ENCODE measurements at places on chromosomes 16 and 17.

DNA sequence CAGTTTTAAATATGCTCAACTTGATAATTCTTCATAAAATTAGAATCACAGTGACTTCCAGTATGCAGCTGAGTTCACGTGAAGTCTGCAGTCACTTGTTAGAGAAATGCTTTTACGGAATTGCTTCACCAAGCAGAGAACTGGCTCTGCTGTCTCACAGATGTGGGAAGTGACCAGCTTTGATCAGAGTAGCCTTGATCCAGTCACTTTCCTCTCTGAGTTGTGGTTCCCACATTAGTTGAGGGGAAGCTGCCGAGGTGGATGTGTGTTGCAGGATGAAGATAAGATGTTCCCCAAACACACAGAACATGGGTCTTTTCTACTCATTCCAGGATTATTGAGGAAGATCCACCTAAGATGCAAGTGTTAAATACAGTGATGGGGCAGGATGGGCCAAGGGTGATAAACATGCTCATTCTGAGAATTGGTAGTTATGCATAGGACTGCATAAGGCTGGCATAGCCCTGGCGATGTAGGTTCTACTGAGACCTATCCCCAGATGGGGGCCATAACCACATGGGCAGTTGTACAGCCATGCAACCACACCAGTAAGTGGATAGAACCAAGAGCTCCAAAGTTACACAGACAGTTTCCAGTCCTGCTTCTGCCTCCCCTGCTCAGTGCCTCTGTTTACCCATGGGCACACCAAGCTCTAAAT lies 168.9 kb upstream of the MAF start:
- no peak for DNase-seq

DNA sequence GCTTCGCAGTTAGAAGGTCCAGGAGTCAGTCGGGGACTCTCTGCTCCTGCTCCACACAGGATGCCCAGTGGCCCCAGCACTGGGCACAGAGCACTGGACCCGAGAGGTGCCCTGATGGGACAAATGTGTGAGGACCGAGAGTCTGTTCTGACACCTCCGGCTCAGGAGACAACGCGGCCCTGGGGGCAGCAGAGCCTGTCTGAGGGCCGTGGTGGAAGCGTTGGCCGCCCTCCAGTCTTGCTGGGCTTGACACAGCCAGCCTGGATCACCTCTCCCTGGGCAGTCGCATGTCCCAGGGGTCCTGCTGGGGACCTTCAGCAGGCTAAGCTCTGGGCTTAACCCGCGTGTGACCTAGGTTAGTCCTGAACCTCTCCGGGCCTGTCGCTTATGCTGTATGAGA lies 23.1 kb downstream of the LGALS9 start:
- no peak for DNase-seq

DNA sequence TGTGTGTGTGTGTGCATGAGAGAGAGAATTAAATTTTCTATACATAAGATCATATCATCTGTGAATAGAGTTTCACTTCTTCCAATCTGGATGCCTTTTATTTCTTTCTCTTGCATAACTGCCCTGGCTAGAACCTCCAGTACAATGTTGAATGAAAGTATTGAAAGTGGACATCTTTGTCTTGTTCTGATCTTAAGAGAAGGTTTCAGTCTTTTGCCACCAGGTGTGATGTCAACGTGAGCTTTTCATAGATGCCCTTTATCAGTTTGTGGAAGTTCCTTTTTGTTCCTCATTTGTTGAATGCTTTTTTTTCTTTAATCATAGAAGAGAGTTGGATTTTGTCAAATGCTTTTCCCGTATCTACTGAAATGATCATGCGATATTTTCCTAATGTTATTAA lies 63.3 kb downstream of the RNF213 start:
- DNase-seq, result no peak

DNA sequence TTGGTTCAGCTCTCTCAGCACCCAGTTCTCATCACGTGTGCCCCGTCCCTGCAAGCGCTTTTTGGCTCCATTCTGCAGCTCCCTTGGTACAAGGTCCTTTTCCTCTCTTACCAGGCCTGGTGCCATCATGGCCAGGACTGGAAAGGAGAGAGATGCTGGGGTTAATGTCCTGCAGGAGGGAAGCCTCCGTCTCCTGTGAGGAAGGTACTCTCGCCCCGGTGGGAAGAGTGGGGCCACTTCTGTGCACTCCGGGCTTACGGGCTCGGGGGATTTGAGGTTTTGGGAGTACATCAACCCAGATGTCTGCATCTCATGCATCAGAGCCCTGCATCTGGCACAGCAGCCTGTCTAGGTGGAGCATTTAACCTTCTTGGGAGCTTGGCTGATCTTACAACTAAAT lies 10.1 kb downstream of the CTRB2 start:
- no peak for DNase-seq

DNA sequence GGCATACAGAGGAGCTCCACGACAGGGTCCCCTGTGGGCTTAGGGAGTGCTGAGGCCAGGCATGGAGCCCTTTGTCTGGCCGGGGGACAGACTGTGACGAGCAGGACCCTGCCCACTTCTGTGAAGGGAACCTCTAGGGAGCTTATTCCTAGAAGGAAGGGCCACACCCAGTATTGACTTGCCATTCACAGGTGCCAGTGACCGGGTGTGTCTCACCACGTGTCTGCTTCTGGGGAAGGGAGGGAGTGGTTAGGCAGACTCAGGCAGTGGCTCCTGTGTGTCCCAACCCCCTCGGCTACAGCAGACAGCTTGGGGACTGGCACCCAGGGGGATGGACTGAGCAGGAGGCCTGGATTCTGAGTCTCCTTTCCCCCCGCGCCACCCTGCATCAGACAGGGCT lies 57.2 kb downstream of the SOCS1 start:
- no peak for DNase-seq

- DNase-seq, result no peak
Measured at GRCh38 chr17:80887639-80888175, 103.9 kb upstream of the CHMP6 start.

- no peak for DNase-seq
Measured at GRCh38 chr17:19383681-19384470, 3.1 kb downstream of the MFAP4 start.

- no peak for DNase-seq
Measured at GRCh38 chr17:79023180-79023705, 726 bp upstream of the C1QTNF1 start.
